ENCODE measurements at places on chromosomes 2 and 18.

GRCh38 chr2:238024986-238025385, 35.8 kb upstream of the SCLY start:
- DNase-seq: peak; percentile 14

GRCh38 chr2:163266772-163267171, 428.2 kb upstream of the KCNH7 start:
- DNase-seq: no peak

- no peak for DNase-seq
Observed at GRCh38 chr2:156349605-156350004, 17.1 kb upstream of the NR4A2 start.

DNA sequence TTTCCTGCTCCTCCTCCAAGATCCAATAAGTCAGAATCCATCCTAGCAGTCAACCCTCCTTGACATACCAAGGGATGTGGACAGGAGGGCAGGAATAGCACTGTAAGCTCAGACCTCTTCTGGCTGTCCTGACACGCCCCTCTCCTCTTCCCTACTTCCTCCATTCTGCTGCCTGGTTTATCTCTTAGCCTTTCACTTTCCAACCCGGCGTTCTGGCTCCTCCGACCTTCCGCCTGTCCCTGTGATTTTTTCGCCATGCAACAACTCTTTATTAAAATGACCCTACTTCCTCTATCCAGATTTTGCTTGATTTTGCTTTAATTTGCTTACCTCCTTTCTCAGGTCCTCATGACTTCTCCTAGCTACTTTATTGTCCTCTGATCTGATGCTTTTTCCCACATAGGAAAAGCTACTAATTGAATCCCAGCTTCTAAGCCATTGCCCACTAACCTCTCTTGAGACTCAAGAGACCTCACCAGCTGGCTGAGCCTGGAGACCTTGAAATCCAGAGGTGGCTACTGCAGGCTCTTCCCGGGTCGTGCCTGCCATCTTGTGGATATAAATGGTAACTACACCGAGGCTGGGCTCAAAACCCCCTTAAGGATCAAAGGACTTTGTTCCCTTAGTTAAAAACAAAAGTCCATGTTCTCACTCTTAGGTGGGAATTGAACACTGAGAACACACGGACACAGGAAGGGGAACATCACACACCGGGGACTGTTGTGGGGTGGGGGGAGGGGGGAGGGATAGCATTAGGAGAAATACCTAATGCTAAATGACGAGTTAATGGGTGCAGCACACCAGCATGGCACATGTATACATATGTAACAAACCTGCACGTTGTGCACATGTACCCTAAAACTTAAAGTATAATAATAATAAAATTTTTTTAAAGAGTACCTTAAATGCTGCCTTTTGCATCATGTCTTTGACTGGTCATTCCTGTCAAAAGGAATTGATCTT, 139.4 kb downstream of the AKAIN1 start:
- DNase-seq: peak; percentile 44

DNA sequence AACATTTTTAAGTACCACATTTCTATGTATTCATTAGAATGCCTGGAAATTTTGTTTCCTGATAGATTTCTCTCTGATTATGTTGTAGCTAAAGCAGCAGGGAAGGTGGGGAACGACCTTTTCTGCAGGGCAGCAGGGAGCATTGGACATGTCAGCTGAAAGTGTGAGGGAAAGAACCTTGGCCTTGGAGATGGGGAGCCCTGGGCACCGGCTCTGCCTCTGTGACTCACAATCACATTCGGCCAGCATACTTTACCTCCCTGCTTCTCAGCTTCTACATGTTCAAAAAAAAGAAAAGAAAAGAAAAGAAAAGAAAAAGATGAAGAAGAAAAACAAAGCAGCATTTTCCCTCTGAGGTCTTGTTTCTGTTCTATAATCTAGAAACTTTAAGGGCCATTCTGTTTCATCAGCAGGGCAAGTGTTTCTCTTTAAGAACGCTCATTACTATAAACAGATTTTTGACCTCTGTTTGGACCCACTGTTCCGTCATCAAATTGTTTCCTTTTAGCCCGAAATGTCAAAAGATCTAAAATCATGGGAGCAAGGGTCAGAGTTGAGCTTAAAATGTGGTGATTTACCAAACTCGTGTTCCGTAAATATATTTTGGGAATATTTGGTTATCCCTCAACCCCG, 27.9 kb downstream of the SETBP1 start:
- DNase-seq: no peak

DNA sequence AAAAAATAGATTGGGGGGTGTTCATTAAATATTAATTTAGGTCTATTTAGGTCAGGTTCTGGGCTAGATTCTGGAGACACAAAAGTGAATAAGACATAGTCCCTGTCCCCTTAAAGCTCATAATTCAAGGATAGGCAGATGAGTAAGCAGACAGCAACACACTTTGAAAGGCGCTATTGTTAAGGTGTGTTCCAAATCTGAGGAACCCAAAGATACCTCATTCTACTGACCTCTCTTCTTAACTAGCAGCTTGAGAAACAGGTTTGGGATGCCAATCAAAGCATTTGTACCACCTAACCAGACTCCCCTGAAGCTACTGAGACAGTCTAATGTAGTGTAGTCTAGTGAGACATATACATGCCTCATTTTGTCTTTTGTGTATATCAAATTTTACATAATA, 34.8 kb downstream of the SEMA4F start:
- DNase-seq: no peak

DNA sequence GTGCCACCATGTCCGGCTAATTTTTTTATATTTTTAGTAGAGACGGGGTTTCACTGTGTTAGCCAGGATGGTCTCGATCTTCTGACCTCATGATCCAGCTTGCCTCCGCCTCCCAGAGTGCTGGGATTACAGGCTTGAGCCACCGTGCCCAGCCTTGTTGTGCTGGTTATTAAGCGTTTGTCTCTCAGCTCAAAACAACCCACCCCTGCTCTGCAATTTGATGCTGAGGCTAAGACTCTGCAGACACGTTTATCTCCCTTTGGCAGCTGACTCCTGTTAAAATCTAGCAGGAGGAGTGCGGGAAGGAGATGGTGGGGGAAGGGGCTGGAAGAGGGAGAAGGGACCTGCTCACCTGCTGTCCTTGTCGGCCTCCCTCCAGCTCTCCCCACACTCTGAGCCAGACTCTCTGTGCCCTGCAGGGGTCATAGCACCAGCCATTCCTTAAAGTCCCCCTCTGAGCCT, 29.9 kb upstream of the IMPA2 start:
- no peak for DNase-seq

DNA sequence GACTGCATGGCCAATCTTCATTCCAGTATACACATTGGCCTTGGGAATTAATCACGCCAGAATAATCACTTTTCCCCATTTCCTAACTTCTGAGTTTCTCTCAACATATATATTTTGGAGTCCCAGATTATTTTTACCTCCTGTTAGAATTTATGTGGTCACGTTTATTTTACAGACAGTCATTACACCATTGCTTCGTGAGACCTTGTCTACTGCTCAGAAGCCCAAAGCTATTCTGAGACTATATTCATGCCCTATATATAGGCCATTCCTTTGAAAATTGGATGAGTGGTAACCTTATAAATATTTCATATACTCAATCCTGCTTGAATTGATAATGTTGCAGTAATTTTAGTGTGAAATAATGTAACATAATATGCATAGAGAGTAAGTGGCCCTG, 610.0 kb upstream of the CDH2 start:
- no peak for DNase-seq

DNA sequence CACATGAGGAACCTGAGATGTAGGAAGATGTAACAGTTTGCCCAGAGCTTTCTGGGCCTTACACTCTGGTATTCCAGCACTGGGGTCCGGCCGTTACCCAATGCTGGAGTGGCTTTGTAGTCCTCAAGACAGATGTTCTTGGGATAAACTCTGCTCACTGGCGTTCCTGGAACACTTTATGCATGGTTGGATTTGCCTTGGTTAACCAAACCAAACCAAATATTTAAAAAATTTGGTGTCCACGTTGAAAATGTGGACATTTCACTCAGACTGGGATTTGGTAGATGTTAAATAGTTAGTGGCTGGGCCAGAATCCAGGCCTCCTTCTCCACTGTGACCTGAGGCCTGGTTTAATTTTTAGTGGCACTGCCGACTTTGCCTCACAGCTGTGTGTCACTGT, 81.5 kb downstream of the ACOXL start:
- DNase-seq: no peak

DNA sequence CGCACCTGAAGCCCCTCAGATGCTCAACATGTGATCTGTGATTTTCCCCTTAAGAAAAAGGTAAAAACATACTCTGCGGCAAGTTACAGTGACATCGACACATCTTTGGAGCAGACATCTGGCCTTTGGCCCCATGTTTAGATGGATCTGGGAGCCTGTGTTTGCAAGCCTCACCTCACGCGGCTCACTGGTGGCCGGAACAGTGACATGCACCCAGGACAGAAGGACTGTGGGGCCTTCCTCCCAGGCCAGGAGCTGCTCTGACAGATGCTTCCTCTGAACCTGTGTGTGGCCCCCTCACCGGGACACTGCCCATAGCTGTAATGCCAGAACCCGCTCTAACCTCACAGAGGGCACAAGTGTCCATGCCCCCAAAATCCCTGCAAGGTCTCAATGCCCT, 13.1 kb downstream of the PASK start:
- no peak for DNase-seq

DNA sequence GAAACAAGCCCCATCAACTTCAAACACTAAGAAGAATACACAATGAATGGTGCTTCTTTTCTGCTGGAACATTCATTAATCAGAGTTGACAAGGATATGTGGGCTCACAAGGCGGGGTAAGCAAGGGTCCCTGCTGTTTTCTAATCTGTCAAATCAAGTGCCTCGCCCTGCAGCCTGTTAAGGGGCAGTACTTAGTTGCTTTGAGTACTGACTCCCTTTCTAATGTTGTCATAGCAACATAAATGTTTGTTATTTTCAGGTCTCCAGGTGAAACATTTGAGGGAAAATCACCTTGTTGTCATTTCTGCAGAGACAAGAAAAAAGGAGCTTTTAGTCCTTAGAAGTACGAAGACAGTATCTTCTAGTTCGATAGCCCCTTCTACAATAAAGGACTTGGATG, 284.7 kb upstream of the PKDCC start:
- DNase-seq: no peak

DNA sequence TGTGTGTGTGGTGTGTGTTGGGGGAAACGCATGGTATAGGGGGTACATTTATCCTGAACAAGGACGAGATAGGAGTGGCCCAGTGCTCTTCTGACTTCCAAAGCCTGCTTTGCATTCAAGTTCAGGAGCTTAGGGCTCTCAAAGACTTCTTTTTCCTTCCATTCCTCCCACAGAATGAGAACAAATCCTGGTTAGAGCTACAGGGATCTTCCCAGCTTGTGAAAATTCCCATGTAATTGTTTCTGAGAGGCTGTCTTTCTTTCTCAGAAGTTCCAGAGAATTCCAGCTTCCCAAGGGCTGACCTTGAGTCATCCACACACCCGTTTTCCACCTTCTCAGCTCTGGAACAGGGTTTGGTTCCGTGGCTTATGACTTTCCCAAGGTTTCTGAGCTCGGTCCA, 38.9 kb downstream of the FASTKD2 start:
- DNase-seq: no peak

DNA sequence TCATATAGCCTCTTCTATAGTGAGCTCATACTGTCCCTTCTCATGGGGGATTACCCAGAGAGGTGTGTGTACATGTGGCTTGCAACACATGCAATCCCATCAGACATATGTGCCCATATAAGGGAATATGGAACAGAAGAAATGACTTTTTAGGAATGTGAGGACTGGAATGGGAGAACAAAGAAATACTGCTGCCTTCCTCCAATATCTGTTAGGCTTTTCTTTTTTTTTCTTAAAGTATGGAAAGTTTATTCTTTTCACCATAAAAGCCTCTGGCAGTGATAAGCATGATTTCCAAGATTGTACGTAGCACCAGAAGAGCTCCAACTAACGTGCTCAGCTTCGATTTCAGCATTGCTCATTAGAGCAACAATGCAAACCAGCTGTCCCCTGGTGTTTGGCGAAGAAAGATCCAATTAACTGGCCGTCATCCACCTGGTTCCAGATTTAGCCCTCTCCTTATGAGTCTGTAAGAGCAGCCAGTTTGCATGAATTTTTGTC, 113.6 kb downstream of the ADCYAP1 start:
- DNase-seq: no peak

DNA sequence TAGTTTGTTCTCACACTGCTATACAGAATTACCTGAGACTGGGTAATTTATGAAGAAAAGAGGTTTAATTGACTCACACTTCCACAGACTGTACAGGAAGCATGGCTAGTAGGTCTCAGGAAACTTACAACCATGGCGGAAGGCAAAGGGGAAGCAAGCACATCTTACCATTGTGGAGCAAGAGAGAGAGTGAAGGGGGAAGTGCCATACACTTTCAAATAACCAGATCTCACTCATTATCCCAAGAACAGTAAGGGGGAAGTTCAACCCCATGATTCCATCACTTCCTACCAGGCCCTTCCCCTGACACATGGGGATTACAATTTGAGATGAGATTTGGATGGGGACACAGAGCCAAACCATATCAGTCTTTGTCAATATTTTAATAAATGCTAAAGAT, 5.0 kb upstream of the CRYGB start:
- DNase-seq: no peak

GRCh38 chr2:7704296-7704865, 787.2 kb downstream of the RNF144A start:
- no peak for DNase-seq

DNA sequence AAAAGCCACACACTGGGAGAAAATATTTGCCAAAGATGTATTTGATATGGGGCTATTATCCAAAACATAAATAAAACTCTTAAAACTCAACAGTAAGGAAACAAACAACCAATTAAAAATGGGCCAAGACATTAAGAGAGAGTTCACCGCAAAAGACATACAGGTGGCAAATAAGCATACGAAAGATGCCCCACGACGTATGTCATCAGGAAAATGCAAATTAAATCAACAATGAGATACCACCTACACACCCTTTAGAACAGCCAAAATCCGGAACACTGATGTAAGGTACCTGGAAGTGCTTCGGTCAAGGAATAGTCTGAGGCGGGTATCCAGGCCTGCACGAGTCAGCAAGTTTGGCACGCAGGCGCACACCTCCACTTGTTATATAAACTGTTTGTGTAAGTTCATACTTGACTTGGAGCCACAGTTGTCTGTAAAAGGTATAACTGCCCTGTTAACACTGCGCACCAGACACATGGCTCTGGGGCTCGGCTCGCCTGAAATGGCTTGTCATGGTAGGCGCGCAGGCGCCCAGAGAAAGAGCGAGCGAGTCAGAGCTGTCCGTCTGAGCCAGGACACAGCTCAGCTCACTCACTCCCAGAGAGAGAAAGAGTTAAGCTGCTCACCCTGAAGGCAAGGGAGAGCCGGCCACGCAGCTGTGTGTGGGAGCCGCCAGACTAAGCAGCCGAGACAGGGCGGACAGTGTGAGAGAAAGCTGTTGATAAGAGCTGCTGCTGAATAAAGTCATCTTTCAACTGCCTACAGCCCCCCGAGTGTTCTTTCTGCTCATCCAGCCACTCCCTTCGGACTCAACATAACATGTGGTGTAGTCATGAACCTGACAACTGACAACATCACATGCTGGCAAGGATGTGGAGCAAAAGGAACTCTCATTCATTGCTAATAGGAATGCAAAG, 87.3 kb downstream of the HNRNPLL start:
- DNase-seq: no peak
